KG1 (cell line): ENCODE measurements at places on chromosomes 7 and 10.

DNA sequence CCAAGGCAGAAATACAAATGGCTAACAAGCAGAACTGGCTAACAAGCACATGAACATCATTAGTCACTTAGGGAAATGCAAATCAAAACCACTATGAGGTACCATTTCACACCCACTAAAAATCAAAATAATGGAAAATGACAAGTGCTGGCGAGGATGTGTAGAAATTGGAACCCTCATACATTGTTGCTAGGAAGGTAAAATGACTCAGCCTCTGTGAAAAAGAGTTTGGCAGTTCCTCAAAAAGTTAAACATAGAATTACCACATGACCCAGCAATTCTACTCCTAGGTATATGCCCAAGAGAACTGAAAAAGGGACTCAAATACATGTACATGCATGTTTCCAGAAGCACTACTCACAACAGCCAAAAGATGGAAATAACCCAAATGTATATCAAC lies 52.8 kb upstream of the ANAPC16 start:
- no peak for DNase-seq

DNA sequence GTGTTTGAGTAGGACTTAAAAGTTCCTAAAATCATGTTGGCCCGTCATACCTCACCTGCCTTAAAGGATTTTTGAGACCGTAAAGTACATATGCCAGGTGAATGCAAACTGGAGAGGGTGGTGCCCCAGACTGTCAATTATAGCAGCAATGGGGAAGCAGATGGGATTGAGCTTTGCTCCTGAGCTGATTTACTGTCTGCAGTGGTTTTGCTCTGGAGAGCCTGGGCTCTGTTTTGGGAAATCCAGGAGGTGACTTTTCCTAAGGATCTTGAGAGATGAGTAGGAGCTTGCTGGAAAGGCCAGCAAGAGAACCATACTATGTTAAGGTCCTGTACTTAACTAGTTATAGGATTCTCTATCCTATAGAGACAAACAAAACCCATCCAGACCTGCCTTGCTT lies 43.0 kb downstream of the COL13A1 start:
- DNase-seq, result no peak

DNA sequence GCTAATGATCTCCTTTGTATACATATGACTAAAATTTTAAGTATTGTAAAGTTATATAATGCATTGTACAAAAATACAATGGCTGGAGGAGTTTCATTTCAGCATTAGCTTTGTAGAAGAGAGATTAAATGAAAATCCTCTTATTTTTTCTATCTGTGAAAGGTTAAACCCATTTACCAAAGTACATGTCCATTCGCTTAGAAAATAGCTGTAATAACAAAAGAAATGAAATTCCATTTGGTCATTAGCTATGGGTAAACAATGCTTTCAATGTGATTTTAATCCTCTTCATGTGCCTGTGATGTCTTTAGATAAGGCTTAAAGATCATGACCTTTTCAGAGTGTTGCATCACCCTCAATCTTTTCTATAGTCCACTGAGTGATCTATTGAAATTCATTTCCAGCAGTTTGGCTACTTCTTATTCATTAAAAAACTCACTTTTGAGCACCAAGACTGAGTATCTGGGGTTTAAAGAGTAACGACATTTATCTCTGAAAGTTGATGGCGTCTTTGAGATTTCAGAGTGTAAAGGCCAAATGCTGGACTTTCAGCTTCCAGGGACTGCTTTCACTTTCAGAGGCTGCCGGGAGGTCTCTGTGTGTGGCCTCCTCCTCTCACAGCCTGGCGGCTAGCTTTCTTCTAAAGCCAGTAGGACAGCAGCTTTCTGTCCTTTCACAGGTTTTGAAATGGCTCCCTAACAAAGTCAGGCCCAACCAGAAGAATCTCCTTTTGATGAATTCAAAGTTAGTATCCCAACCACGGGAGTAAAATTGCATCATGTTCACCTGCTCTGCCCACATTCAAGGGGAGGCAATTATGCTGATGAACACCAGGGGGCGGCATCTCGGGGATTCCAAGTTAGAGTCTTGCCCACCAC lies 701.4 kb upstream of the COBL start:
- peak; percentile 17 for DNase-seq

DNA sequence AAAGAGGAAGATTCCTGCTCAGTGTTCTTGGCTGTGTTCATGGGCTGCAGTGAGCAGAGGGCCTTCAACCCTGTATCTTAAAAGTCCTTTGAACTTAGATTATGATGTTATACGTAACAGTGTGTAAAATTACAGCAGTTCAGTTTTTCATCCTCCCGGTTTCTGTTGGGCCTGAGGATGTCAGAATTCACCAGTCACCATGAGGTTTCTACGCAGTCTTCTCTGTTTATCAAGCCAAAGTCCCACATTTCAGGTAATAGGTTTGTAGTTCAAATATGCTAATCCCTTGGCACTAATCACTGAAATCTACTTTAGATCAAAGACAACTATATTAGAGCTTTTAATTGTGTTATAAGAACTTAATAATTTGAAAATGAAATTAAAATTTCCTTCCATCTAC lies 24.9 kb downstream of the PLEKHA8 start:
- no peak for DNase-seq

DNA sequence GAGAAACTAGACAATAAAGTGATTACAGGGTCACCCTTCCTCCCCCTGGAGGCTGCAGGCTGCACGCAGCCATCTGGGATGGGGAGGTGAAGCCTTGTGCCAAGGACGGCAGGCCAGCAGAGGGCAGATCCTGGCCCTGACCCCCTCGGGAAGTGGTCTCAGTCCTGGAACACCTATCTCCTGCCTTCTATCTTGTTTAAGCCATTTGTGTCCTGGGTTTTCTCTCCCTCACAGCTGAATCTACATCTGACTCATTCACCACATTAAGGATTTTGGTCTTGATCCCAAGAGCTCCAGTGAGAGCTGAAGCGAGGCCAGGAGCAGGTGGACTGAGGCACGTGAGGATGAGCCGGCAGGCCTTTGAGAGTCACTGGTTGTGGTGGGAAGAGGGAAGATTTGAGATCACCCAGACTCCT lies 16.4 kb upstream of the PARP12 start:
- DNase-seq, result no peak

- no peak for DNase-seq
These were observed 22.2 kb upstream of the RHEB start for GRCh38 chr7:151541709-151542499.

DNA sequence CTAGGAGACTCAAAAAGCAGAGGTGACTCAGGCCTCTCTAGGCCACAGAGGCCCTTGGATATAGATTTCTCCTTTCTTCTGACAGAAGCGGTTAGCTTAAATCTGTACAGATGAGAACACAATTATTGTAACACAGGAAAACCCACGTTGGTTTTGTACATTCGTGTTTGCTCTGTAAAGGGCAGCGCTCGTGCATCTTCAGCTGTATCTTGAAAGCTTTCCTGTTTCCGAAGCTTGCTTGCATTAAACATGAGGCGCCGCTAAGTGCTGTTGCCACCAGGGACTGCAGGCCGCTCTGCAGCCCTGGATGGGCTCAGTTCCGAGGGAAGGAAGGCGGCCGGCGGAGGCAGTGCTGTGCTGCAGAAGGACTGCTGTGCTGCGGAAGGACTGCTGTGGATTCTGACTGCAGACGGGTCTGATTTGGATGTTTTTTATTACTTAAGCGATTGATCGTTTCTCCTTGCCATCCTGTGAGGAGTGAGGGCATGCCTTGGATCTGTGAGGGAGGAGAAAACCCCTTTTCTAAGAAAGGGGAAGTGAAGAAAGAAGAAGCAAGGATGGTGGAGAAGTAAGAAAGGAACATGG lies 53.3 kb downstream of the FHIP2A start:
- DNase-seq, result no peak

DNA sequence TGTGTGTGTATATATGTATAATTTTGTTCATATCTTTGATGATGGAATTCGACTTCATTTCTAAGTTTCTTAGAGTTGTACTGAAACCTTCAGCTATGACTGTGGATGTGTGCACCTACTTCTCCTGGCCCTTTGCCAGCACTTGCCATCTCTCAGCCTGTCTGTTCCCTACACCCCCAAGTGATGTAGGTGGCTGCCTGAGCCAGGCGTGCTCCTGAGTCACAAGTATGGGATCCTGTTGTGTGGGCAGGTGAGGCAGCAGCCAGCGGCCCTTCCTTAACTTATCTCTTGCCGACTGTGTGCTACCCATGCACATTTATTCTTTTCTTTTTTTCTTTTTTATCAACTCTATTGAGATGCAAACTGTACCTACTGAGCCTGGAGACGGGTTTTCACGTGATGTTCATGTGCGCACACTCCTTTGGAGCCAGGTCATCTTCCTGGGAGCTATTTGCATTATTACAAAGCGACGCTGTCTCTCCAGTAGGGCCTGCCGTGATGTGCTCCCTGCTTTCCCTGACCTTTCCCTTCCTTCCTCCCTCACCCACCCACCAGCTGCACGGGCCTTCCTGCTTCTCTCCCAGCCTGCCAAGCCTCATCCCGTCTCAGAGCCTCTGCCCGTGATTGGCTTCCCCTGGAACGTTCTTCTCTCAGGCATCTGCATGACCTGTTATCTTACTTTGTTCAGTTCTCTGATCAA lies 31.3 kb upstream of the GALNT11 start:
- no peak for DNase-seq

DNA sequence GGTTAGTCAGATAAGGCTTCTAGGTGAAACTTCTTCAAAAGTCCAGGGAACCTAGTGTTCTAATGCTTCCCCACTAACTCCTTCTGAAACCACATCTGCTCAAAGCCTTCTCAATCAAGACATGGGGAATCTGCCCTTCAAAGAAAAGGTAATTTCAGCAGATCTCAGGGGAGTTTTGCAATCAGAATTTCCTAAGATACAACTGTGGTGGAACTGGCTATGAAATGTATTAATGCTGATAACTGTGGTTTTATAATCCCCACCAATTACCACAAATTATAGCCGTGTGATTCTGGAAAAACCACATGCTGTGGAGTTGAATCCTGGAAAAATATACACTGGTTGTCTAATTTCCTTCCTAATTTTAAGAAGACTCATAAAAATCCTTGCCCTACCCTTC lies 233.8 kb downstream of the SORCS1 start:
- DNase-seq, result no peak

GRCh38 chr7:7185371-7185989 lies 3.1 kb downstream of the C1GALT1 start:
- no peak for DNase-seq

DNA sequence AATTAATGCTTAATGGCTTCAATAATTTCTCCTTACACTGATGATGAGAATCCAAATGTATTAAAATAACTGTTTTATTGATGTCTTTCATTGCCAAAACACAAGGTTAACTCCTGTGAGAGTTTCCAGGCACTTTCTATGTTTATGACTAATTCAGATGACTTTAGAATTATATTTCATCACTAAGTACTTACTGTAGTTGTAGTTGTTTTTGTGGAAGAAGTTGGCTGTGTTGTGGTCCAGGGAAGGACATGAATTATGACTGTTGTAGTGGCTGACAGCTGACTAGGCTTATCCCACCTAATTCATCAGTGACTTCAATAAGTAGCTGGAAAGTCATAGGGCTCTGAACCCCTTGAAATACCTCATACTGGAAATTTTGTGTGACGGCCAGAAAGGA lies 254.8 kb downstream of the HGF start:
- DNase-seq, result no peak

GRCh38 chr10:11625019-11625735 lies 13.7 kb upstream of the USP6NL start:
- no peak for DNase-seq

- no peak for DNase-seq
These were observed 47.5 kb downstream of the GNA12 start for GRCh38 chr7:2796358-2797352.

DNA sequence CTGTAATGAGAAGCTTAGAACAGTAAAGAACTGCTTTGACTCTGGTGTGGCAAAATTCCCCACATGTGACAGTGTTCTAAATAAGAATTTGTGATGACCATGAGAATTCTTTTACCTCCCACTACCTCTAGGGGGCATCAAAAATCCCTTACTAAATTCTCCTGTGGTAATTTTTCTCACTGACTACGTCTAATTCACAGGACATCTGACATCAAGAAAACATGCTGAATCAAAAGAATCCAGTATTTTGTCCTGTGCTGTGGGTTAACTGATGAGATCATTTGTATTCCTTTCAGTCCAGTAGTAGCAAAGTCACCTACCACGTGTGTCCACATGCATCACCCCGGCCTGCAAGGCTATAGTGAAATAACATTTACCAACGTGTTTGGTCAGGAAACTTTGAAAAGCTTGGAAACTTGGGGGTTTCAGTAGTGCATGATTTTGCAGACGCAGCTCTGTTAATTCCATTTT lies 103.8 kb downstream of the ATE1 start:
- DNase-seq, result peak; percentile 7

DNA sequence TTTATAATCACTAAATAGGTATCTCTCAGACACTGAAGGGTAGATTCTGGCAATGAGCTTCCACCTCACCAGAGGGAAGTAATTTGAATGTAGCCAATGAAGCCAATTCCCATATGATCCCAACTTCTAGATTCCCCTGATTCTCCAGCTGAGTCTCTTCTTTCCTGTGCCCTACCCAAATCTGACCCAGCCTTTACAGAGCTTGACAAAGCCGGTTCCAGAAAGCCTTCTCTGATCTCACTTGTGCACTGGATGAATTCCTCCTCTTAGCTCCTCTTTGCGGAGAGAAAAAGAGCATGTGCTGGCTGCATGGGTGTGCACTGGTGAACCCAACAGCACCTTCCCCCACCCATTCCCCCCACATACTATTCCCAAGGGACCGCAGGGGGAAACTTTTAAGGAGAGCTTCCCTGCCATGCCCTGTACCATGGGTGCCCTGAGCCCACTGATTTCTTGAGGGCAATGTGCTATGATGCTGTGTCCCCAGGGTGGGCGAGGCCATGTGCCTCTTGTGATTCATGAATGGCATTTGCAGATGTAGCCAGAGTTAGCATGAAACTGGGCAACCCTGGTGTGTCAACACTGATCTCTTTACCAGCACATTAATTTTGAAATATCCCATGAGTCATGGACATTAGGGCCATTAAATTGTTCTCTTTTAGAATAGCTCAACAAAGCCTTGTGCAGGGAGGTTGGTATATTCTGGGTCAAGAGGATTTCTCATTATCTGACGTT lies 50.4 kb upstream of the PLEKHA1 start:
- DNase-seq, result no peak
